Aorta (tissue), 5 donors: ENCODE measurements at places on chromosomes 7 and 10. TPM values are rescaled to one million over a fixed set of nuclear protein-coding genes. Genes with fewer than 3 reads are reported as not detected.

Gene NACAD
- polyA plus RNA-seq = 15.4 TPM

Gene SPDYE11
- polyA plus RNA-seq = not detected

Gene BNIP3
- polyA plus RNA-seq = 17.3 TPM

DNA sequence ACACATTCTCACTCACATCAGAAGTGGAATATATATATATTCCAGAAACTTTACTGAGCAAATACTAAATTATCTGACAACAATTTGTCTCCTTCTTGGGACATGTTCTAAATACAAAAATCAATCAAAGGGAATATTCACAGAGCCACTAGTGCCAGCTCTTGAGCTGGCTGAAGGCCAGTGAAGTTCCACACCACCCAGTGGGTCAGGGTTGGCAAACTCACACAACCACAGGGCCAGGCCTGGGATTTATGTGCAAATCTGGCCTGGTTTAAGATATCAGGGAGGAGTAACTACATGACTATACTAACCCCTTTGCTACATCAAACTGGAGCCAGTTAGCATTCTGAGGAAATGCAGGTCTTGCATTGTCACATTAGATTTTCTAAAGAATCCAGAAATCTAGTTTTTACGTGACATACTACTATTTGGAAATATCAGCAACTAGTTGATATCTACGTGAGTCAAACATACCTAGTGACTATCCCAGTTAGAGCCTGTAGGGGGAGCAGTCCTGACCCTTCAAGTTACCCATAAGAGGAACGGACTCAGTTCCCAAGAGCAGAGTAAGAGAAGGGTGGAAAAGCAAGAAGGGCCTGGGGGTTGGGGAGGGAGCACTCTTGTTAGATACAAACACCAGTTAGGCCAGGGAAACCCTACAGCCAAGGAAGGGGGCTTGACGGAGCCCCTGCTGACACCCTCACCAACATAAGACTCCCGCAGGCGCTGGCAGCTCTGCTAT lies 600.4 kb downstream of the KCNMA1 start:
- H3K27me3 ChIP-seq = no peaks in the 10 kb centered on the region
- H3K4me3 ChIP-seq = no peak overlapping the region
- no peaks in the 10 kb centered on the region for H3K4me1 ChIP-seq
- no peaks in the 10 kb centered on the region for H3K36me3 ChIP-seq
- H3K27ac ChIP-seq = no peak overlapping the region
- DNase-seq = no peak

DNA sequence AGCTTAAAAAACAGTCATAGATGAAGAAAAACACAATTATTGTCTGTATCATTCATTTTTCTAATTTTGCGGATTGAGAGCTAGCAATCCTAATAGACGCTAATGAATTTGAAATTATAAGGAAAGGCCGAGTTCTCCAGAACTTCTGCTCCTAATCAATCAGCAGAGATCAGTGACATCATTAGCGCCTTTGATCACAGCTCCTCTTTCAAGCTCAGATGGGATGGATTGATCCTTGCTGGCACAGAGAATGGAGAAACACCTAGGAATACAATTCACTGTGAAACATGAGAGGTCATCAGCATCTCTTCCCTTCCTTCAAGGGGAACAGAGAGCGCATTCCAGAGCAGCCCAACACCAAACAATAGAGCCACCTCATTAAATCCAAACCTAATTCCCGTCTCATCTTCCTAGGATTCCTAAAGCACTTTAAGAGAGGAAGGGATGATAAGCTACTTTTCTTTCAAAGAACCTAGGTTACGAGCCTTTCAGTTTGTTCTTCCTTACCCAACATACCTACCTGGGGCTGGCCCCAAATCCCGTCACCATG lies 24.4 kb downstream of the GLI3 start:
- no peak overlapping the region for H3K27ac ChIP-seq
- no peak for DNase-seq
- no peaks in the 10 kb centered on the region for H3K27me3 ChIP-seq
- H3K36me3 ChIP-seq = no peaks in the 10 kb centered on the region
- H3K4me3 ChIP-seq = no peak overlapping the region

- H3K36me3 ChIP-seq = no peaks in the 10 kb centered on the region
- no peak overlapping the region for H3K4me3 ChIP-seq
- no peaks in the 10 kb centered on the region for H3K27me3 ChIP-seq
- no peak overlapping the region for H3K27ac ChIP-seq
- DNase-seq = no peak
Measured at GRCh38 chr7:8422177-8422576, 11.2 kb upstream of the NXPH1 start.
